RCC 7860 (cell line): ENCODE measurements at places on chromosomes 3 and 15.

DNA sequence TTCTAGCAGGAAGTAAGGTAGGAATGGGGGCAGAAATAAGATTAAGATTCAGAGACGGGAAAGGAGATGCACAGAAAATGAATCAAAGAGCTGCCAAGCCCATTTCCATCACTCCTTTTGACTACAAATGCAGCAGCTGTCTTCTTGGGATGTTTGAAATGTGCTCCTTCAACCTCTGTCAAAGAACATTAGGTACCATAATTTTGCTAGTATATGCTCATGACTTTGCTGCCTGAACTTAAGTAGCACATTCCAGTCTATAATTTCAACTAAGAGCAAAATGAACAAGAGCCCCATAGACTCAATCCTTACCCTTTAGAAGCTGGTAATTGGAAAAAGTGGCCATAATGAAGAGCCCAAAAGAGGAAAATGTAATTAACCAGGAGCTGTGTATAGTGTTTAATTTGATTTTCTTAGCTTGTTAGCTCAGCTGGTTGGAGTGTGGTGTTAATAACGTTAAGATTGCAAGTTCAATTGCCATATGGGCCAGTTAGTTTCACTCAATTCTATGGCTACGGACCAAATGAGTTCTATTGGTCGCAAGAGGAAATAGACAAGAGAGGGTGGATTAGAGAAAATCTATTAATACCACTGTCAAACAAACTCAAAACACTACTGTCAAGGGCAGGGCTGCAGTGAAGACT is 349.9 kb downstream of the ZBBX start:
- no peak for DNase-seq

- DNase-seq, result no peak
These were observed 4.6 kb upstream of the ABCC5 start for GRCh38 chr3:184022323-184022722.

- no peak for DNase-seq
These were observed 5.5 kb upstream of the ACAP2 start for GRCh38 chr3:195448205-195448875.

GRCh38 chr3:121232309-121233225 is 313.2 kb downstream of the POLQ start:
- no peak for DNase-seq

GRCh38 chr15:64209680-64210334 is 47.0 kb upstream of the PPIB start:
- DNase-seq, result peak; percentile 42

DNA sequence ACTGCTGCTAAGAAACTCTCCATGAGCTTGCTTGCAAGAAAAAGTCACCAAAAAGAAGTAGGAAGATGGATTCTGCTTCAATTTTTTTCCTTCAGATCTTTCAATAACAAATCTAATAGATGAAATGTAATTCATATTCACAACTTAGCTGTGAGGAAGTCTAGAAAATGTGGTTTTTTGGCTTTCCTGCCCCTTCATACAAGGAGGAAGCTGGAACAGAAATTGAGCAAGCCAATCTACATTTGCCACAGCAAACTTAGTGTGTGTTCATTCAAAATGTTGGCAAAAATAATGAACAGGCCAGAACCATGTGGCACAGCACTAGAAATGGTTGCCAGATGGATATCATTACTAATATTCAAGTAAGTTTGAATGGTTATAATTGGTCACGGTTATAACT is 93.2 kb upstream of the NEDD4 start:
- DNase-seq, result no peak

DNA sequence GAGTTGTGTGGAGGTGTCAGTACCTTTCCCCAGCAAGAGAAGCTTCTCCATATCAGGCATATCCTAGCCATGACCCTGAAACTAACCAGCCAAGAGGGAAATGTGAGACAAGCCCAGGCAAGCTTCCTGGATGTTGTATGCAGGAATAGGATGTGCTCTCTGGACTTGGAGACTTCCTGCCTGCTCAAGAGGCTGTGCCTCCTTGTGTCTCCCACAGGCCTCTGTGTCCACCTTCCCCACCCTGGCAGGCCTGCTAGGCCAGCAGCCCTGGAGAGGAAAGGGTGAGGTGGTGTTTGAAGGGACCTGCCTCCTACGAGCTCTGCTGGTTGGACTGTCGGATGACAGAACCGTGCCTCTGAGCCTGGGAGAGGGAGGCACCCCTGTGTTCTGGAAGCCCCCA is 2.1 kb upstream of the DYNLT2B start:
- no peak for DNase-seq

DNA sequence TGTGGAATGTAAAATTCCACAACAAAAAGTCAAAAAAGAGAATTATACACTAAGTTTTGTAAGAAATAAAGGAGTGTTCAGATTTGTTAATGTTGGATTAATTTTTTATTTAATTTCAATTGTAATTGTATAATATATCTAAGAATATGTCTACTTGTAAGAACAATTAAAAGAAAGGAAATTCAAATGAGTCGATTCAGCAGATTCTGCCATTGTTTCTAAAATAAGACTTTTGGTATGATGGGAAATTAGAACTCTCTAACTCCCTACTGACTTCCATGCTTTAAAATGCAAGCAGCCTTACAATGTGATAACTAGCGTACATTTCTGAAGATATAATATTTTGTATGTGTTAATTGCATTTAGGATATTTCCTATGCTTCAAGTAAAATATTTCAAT is 395.9 kb upstream of the ZNF717 start:
- no peak for DNase-seq

DNA sequence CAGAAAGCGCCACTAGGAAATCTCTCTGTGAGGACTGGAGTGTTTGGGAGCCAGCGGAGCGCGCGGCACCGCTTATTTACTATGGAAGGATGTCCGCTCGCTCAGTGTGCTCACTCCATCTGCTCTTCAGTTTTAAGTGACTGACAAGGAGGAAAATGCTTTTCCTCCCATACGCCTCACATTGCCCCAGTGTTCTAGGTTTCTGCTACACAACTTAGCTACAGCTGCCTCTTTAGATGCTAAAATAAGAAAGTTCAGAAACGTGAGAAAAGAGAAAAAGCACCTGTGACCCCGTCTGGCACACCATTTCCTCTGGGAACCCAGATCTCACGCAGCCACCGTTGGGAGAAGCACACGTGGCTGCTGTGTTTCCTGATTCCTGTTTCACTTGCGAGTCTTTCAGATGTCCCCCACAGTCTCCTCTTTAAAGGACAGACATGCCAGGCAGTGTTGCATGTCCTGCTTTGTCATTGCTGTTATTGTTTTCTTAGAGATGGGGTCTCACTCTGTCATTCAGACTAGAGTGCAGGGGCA is 11.7 kb upstream of the MUSTN1 start:
- no peak for DNase-seq

GRCh38 chr15:84608707-84609284 is 8.0 kb downstream of the ZSCAN2 start:
- DNase-seq, result no peak

DNA sequence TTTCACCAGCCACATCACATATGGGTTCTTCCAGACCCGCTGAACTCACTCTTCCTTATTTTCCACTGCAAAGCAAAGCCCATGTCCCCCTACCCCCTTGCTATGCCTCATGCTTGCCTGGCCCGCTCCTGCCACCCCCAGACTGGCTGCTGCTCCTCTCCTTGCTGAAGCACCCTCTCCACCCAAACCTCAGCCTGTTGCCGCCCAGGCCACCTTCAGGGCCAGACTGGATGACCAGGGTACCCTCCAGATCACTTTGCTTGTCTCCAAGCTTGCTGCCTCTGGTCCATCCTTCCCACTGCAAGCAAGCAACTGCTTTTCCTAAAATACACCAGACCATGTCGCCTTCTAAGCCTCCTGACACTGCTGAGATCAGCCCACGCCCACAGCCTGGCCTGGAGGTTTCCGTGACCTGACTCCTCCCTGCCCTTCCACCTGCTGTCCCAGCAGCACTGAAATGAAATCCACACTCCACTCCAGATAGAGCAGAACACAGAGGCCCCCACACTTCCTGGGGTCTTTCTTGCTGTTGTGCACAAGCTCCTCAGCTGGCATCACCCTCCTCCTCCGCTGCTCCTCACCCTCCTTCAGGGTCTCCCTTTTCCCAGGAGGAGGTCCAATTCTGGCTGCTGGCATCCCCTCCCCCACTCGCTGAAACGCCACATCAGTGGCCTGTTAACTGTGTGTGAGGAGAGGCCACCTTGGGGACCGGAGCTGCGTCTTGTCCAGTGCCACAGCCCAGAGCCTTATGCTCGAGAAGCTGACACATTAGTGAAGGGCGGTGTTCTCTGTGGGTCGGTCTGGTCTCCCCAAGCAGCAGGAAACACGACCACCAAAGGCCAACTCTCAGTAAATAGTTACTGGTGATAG is 99.1 kb downstream of the ADCY5 start:
- DNase-seq, result no peak

DNA sequence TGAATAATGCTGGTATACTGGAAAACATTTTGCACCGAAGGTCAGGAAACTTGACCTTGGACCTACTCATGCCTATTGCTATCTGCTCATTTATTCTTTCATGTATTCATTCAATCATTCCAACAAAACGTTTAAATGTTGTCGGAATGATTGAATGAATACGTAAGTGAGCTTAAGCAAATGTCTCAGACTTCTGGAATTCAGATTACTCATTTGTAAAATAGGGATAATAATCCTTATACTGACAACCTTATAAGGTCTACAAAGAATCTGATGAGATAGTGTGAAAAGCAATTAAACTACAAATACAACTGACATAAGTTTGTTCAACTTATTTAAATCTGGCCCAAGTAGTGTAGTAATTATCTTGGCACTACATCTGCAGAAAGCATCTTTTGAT is 288.7 kb downstream of the WDR72 start:
- DNase-seq, result no peak

DNA sequence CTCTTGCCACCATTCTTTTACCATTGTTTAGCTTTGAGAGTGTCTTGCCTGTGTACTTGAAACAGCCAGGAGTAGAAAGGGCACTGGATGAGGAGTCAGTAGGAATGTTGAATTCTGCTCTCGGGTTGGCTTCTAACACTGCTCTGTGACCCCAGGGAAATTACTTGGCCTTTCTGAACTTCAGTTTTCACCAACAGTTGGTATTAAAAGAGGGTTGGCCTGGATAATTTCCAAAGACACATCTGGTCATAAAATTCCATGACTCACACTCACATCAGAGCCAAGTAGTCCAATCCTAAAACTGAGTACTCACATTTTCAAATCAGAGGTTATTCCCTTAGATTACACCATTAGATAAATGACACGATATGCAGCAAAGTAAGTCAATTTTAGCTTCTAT is 141.6 kb downstream of the ECT2 start:
- DNase-seq, result peak; percentile 44

- no peak for DNase-seq
These were observed 7.2 kb downstream of the PBRM1 start for GRCh38 chr3:52678265-52679198.

DNA sequence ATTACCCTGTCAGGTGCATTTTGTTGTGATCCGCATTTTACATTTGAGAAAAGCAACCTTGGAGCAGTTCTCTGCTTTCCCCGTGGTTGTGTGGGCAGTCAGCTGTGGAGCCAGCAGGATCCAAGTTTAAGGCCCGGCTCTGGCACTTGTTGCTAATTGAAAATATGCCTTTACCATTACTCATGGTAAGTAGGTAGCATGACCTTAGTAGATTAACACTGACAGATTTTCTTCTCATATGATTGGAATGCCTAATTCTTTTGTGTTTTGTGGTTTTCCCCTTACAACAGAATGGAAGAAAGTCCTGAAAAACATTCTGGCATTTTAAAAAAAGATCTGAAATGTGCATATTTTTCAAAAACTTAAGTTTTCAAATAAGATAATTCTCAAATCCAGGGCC is 246.5 kb upstream of the LRRN1 start:
- DNase-seq, result no peak

- no peak for DNase-seq
These were observed 87.0 kb upstream of the BOC start for GRCh38 chr3:113124256-113124830.

DNA sequence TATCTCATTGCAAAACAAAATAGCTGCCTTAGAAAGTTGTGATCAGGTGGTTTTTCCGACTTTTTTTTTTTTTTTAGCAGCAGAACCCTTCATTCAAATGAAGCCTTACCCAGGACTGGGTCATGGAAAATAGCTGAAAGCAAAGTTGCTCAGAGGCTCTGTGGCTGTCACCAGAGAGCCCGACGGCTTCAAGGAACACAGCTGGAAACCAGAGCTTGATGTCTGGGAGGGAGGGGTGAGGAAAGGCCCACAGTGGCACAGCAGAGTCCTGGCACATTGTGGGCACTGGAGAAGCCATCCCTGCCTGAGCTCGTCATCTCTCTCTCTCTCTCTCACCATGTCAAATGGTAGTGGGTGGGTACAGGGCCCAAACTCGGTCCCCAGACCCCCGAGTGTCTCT is 77.5 kb downstream of the RPN1 start:
- DNase-seq, result no peak

DNA sequence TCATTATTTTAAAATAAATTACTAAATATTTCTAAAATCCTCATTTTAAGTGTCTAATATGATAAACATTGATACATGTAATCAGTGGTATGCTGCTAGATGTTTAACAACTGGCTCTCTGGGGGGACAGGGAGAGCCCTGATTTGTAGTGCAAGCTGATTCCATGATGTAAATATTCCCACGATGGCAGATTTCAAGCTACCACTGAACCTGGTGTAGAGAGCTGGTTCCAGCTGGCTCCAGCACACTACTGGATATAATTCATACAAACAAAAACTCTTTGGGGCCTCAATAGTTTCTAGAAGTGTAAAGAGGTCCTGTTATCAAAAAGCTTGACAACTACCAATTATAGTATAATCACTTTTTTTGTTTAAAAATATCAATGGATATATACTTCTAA is 316.2 kb downstream of the SLC9A9 start:
- DNase-seq, result no peak

GRCh38 chr3:150377601-150378300 is 30.3 kb upstream of the TSC22D2 start:
- DNase-seq, result no peak

DNA sequence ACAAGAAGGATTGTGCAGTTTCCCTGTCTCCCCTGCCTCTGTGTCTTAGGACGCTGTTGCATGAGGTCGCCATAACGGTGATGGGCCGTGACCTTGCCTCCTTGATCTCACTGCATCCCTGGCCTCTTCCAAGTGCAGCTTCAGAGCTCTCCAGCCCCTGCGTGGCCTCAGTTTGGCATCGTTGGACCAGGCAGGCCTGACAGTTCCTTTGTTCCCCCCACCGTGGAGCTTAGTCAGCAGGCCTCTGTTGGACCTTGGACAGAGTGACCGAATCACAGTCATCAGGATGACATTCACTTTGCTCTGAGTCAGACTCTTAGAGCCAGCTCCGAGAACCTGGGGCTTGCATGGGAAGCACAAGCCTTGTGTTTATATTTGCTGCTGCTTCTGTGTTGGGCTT is 139.4 kb downstream of the OPA1 start:
- DNase-seq, result peak; percentile 82

DNA sequence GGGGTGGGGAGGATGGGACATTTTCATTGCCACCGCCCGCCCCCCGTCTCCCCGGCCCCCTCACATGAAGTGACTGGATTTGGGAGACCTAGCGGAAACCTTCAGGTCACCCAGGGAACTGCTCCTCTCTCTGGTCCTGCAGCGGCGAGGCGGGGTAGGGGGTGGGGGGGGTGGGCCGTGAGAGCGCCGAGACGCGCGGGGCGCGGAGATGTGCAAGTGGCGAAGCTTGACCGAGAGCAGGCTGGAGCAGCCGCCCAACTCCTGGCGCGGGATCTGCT is 712 bp upstream of the MME start:
- DNase-seq, result no peak
